ENCODE measurements at places on chromosomes 2 and 18.

DNA sequence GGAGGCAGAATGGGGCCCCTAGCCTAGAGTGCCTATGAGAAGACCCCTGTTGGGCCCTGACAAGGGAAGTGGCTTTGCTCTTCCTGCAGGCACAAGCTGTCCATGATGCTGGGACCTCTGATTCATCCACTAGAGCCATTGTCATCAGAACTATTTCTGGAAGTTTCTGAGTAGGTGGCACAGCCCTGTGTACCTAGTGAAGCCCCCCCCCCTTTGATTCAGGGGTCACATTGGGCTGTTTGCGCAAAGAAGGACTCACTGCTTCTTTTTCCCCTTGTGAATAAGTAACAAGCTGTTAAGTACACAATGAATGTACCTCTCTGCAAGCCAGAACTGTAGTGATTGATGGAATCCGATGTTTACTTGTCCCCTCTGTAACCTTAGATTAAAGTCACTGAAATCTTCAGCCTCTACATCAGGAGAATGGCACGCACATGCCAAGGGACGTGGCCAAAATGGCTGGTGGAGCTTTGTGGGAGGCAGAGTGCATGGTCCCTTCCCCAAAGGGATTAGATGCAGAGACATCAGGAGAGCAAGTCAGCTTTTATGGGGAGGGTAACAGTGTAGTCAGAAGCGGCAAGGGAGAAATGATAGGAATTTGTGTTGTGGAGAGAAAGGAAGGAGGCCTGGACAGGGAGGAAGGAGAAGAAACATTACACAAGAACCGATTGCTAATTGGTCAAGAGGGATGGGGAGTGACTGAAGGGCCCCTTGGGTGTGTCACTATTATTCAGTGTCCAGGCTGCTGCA is 267.6 kb upstream of the RAB12 start:
- no peak for DNase-seq

- no peak for DNase-seq
Measured at GRCh38 chr2:98296440-98296839, 49.8 kb upstream of the CNGA3 start.

- DNase-seq, result no peak
Measured at GRCh38 chr2:56478027-56478426, 294.2 kb downstream of the CCDC85A start.

GRCh38 chr2:195531754-195532153 is 125.3 kb upstream of the SLC39A10 start:
- no peak for DNase-seq

DNA sequence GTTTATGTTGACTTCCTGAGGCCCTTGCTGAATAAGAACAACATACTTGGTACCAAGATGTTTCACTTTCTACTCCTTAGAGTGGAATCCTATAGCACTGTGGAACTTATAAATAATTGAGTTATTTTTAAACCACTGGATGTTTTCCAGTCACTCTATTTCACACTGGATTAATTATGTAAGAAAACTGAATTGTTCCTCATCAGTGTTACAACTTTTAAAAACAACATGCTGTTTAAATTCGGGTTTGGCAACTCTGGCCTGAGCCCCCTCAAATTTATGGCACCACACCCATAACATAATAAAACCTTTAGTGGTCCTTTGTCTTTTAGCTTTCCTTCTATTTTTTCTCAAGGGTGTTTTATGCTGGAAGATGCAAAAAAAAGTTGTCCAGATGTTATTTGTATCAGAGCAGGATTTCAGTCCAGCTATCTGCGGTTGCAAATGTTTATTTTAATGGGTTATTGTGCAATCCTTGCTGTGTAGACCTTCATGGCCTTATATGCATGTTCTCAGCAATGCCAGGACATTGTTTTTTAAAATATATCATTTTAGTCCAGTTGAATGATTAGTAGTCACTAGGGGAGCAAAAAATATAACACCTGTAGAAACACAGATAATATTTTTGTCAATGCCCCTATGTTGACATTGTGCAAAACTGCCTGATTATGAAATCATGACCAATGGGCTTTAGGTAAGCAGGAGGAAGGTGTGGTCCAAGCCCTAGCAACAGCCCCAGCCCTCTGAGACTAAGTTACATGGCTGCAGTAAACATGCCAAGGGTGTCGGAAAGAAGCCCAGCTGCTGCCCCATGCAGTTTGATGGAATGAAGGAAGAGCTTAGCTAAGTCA is 638.0 kb upstream of the ZEB2 start:
- peak; percentile 70 for DNase-seq

GRCh38 chr2:20752293-20752692 is 70.6 kb downstream of the LDAH start:
- DNase-seq, result no peak

DNA sequence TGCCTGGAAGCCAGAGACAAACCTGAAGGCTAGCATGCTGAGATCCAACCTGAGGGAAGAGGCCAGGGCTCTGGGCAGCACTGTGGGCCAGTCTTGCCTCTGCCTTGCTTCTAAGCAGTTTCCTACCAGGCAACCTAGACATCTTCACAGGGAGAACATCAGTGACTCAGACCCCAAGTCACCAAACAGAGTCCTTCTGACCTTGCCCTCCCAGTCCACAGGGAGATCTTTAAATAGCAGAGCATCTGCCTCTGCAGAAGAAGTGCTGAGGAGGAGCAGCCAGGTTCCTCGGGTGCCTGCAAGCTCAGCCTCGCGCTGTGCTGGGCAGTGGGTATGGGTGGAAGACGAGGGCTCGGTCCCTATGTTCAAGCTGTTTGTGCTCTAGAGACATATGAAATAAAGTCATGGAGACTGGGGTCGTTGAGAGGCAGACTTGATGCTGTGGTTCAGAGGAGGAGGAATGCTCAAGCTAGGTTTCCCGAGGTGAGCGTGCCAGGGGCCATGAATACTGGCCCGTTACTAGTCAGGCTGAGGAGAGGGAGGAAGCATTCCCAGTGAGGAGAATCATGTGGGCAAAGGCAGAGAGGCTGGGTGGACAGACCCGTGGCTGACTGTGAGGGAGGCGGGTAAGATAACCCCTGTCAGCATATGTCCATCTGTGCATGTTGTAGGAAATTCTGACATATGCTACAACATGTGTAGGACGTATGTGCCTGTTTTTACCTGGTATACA is 66.5 kb downstream of the BOLA3 start:
- no peak for DNase-seq

GRCh38 chr2:234241656-234242458 is 191.4 kb downstream of the SPP2 start:
- DNase-seq, result no peak

All from NB4 (cell line).